ENCODE measurements at places on chromosomes 7 and 10.

GRCh38 chr10:19791032-19791431 is 25.2 kb upstream of the PLXDC2 start:
- no peak for DNase-seq

GRCh38 chr7:22231806-22232205 is 125.1 kb downstream of the RAPGEF5 start:
- DNase-seq, result no peak

DNA sequence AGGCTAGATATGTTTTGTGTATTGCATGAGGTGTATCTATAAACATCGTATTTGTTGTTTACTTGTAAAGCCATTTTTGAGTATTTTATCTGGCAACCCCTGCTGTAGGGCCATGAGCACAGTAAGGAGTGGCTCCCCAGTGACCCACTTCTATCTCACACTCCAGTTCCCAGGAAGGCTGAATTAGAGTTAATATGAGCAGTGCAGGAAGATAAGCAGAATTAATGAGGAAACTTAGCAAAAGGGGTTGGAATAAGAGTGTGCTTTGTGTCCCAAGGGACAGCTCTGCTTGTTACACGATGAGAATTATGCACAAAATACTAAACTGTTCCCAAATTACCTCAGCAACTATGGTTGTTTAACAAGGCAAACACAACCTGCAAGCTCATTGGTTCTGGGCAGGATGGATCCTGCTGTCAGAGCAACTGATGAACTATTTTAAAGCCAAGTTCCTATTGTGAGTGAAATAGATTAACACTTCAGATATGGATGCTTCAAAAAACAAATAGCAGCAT is 1005.8 kb downstream of the NRG3 start:
- no peak for DNase-seq

DNA sequence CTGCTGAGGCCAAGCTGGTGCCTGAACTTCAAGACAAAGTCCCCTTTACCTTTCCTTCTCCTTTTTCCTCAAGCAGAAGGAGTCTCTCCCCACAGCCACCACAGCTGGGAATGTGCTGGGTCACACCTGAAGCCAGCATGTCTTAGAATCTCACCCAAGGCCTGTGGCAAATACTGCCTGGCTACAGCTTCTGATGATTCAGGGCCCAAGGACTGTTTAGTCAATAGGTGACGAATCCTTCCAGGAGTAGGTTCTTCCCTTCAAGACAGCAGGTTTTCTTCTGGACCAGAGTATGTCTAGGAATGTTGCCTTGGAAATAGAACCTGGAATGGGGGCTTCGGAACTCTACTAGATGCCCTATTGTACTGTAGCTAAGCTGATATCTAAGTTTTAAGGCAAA is 374.6 kb downstream of the KIF20B start:
- DNase-seq, result no peak

DNA sequence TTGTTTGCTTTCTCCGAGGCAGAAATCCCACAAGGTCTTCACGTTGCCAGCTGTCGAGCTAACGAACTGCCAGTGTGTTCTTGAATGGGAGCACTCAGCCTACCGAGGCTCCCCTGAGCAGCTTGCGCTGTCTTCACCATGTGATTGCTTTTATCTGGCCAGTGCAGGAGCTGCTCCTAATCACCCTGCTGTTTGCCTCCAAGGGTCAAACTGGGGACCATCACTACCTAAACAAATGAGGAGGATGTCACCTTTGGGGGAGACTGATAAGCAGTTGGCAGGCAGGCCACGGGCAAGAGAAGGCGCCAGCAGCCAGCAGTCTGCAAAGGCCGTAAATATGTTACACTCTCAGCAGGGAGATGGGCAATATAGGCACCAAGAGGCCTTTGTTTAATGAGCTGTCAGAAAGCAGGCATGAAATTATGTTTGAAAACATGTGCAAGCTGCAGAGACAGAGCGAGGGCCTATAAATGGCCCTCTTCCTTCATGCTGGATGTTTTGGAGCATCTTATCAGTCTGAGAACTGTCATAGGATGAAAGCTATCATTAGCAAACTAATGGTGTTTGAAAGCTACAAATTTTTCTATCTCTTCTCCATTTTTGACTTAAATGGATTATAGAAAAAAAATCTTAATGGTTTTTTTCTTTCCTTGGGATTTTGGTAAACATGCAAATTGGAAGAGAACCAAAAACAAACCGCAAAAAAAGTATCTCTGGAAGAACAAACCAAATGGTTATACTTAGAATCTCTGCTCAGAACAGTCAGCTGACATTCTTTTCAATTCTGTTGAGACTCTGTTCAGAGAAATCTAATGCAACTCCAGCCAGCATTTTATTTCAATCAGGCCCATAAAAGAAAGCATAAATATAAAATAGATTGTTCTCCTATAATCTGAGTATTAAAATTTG is 267.3 kb upstream of the NPVF start:
- no peak for DNase-seq

- DNase-seq, result peak; percentile 19
Measured at GRCh38 chr7:26369593-26369992, 77.9 kb downstream of the SNX10 start.

- no peak for DNase-seq
Measured at GRCh38 chr7:19368491-19368925, 223.3 kb upstream of the FERD3L start.
